ENCODE measurements at places on chromosomes 12 and 14.

GRCh38 chr14:77063571-77064171 lies 34.4 kb upstream of the CIPC start:
- DNase-seq, result no peak

- no peak for DNase-seq
Observed at GRCh38 chr12:57614178-57614947, 3.1 kb downstream of the ARHGEF25 start.

GRCh38 chr14:53528185-53528671 lies 375.1 kb upstream of the DDHD1 start:
- peak; percentile 51 for DNase-seq

DNA sequence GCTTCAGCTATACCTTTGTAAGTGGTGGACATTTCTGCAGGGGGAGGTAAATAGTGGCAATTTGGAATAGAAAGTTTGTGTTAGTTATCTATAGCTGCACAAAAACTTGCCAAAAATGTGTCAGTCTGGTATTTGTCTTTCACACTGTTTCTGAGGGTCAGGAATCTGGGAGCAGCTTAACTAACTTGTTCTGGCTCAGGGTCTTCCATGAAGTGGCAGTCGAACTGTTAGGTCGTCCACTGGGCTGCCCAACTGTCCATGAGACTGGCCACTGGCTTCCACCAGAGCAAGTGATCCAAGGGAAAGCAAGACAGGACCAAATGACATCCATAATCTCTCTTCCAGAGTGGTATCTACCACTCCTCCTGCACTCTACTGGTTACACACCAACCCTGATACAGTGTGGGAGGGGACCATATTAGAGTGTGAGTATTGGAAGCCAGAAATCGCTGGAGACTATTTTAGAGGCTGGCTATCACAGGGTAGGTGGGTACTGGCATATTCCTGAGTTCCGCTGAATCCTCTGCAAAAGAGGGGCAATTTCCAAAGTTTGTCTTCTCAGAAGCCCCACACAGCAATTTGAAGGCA lies 60.9 kb downstream of the DYRK2 start:
- DNase-seq, result no peak

- no peak for DNase-seq
Observed at GRCh38 chr14:67852926-67853604, 33.5 kb downstream of the RAD51B start.

DNA sequence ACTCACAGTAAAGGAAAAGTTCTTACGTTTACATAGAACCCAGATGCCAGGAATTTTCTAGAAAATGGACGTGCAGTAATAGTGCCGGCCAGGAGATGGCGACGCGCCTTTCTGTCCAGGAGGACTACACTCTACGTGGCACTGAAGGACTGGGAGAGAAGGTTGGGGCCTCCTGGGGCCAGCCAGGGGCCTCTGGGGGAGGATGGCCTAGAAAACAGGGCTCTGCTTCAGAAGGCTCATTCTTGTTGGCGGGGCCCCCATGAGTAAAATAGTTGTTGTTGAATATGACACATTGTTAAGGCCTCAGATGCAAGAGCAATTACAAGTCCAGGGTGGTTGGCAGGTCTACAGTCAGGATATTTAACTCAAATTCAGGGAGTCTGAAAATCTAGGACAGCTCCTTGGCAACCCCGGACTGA lies 120.1 kb upstream of the MAX start:
- peak; percentile 73 for DNase-seq

GRCh38 chr12:98721204-98721702 lies 76.2 kb downstream of the APAF1 start:
- no peak for DNase-seq

- no peak for DNase-seq
Observed at GRCh38 chr12:130576371-130576816, 139.7 kb downstream of the RIMBP2 start.

DNA sequence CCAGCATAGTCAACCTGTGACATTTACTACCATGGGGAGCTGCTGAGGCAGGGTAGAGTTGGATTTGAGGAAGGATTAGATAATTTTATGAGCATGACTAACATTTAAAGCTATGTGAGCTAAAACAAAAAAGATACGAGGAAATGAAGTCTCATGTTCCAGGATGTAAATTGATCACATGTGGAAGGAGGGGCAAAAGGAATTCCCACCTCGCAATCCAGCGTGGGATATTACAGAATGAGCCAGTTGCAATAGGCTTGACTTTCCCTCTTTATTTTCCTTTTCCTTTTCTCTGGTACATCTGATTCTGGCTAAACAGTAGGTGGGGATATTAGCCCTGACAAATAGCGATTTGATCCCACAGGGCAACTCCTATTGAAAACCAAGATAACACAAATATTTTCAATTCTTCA lies 214.9 kb upstream of the HMGA2 start:
- peak; percentile 63 for DNase-seq

DNA sequence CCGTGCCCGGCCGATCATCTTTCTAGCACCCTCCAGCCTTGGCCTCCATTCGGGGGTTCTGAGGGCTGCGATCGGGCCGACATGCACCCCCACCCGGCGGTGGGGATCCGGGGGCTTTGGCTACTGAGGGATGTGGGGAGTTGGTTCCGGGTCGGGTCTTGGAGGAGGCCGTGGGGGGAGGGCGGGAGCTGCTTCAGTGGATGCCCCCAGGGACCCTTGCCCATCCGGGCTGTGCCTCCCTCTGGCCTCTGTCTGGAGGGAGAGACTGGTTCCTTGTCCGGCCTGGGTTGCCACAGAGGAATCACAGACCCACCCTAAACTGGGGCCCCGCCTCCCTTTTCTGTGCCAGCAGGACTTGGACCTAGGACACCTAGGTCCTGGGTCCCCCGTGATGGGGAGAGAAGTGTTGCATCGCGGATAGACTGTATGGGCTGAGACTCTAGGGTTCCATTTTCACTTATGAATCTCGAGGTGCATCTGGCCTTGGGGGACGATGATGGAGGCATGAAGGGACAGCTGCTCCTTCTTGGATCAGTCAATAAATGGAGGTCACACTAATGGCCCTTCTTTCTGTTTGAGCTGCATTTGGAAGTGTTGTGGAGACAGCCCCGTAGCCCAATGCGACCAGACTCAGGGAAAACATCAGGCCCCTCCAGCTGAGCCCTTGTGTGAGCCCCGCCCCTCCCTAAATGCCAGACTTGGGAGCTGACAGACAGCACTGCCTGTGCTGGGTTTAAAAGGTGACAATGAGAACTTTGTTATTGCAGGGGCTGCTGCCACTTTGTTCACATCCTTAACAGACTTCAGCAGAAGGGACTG lies 577 bp downstream of the DTX3 start:
- DNase-seq, result peak; percentile 50

GRCh38 chr12:12996209-12996608 lies 3.9 kb downstream of the HEBP1 start:
- DNase-seq, result no peak

DNA sequence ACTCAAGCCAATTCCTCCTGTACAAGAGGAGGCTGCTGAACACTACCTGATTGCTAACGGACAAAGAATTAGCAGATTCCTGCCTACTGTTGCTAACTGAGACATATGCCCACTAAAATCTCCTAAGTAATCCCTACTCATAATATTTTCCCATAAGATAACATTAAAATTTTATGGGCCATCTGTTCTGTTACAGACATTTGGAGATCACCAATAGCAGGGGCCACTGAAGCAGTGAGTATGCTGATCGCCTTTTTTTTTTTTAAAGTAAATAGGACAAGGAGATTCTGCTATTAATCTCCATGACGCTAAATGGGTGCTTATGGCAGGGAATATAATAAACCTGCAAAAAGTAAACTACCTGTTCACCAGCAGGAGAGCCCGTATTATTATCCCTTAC lies 292.9 kb downstream of the MED13L start:
- DNase-seq, result no peak

GRCh38 chr14:65686761-65687160 lies 274.2 kb downstream of the FUT8 start:
- no peak for DNase-seq

DNA sequence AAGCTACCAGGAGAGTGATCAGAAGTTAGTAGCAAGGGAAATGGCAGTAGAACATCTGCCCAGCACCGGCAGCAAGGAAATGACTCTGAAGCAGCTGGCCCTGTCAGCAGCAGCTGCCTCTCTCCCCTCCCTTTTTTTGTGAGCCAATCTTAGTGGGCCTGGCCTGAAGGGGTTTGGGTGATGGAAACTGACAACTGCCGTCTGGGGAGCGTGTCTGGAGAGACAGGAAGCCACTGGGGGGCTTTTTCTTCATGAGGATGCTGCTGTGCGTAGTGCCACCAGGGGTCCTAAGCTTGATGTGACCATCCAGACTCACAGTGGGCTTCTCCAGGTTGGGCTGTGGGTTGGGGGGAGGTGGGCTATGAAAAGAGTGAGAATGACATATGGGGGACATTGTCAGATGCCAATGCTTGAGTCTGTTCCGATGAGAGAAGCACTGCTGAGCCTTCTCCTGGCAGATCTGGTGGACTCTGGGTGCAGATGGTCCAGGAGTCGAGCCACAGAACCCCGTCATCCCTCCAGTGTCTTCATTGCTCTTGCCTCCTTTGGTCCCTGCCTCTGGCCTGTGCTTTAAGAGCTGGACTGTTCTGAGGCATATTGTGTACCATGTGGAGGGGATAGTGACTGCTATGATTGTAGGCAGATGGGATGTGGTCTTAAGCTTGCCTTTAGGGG lies 87.6 kb upstream of the HIF1A start:
- no peak for DNase-seq

GRCh38 chr12:105850103-105850968 lies 288.4 kb downstream of the NUAK1 start:
- DNase-seq, result no peak

DNA sequence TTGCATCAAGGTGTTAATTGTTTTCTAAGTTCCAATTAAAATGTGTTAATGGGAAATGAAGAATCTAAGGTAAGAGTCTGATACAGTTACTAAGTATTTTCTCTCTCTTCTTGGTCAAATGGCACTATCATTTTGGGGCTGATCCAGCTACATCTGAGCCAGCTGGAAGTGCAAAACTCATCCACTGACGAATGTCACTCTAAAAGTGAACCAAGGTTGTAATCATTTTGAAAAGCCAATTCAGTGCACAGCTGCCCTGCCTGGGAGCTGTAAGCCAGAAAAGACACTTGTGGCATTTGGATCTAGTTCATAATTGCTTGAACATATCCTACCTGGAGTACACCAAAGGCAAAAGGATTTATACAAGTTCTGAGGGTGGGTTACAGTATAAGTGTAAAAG lies 1011.3 kb downstream of the AACS start:
- no peak for DNase-seq

GRCh38 chr14:68967459-68967940 lies 11.6 kb downstream of the ACTN1 start:
- no peak for DNase-seq

DNA sequence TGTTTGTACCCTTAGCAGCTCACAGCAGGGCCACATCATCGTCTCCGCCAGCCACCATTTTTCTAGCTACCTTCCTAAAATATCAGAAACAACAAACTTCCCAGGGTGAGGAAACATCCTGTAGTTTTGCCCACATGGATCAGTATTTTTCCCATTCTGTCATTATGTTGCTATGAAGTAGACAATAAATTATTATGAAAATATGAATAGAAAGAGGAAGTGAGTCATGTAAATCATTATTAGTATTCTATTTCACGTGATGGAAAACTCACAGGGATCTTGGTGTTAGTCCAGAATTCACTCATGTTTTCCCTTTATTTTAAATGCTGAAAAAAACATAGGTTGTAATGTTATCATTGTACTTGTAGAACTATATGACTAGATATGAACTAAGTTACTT lies 319.4 kb downstream of the SYT1 start:
- no peak for DNase-seq

DNA sequence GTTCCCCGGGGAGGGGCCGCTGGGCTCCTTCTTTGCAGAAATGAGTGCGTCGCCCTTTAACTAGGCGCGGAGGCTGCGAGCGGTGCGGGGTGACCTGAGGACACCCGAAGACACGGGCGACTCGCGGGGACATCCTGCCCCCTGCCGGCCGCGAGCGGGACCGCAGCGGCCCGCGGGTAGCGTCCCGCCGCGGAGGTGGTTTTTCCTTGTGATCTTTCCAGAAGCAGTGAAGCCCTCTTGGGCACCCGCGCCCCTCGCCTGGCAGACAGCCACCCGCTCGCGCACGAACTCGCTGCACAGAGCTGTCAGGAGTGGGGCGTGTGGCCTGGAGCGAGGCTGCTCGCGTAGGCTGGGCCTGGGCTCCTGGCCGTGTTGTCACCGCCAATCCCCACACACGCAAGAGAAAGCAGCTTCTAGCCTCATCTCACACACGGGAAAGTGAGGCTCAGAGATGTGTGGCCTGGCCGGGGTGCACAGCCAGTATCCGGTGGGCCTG lies 67.2 kb downstream of the DIO3 start:
- DNase-seq, result peak; percentile 86

Data from adipocyte (in vitro differentiated cells).